ENCODE measurements at places on chromosomes 6 and 20.

- DNase-seq = no peak
Observed at GRCh38 chr6:73329201-73329600, 24.9 kb downstream of the DPPA5 start.

- no peak for DNase-seq
Observed at GRCh38 chr6:99434702-99435530, 9.8 kb upstream of the PNISR start.

- DNase-seq = no peak
Observed at GRCh38 chr6:48403587-48403986, 292.6 kb upstream of the PTCHD4 start.

DNA sequence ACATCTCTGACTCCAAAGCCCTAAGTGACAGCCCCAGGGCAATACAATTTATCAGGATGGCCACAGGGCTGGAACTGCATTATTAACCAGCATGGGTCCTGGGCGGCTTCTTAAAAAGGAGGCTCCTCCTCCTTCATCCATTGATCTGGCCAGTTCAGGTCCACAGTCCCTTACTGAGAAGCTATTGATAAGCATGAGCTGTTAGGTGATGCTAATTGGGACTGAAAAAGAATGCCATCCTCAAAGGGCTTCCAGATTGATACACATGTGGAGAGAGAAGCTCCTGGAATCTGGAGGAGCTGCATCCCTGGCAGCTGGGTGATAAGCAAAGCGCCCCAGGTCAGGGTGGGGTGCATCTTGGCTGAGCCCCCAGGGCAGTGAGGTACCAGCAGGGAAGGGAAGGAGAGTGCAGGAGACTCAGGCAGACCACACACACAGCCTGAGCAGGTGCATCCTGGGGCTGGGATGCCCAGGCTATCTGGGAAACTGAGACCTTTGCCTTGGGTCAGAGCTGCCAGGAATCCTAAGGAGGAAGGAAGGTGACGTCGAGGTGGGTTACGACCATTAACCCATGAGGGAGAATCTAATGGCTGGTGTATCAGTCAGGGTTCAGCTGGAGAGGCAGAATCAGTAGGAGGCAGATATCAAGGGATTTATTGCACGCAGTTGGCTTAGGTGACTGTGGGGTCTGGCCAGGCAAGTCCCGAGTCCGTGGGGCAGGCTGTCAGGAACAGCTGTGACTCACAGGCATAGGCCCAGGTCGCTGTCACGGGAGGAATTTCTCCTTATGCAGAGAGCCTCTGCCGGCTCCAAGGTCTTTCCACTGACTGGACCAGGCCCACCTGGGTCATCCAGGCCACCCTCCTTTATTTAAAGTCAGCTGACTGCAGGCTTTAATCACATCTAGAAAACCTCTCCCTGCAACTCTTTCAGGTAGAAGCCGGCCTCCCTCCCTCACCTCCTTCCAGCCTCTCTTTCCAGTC lies 261.2 kb downstream of the BMP7 start:
- no peak for DNase-seq

GRCh38 chr6:22281341-22282085 lies 15.3 kb downstream of the PRL start:
- no peak for DNase-seq

DNA sequence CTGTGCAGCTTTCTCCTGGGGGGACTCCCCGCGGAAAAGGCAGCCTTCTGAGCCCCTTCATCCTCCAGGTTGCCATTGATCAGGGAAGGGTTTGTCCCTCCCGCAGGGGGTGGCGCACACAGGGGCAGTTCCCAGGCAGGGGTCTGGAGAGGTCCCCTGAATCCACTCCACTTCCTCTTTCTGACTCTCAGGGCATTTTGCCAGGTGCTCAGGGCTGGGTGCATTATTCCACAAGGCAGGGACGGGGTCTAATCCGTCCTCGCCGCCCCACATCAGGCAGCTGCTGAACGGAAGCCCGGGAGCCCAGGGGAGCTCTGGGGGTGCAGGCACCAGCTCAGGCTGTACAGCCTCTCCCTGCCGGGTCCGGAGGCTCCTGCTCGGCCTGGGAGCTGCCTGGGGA lies 180.9 kb downstream of the TTLL2 start:
- no peak for DNase-seq

DNA sequence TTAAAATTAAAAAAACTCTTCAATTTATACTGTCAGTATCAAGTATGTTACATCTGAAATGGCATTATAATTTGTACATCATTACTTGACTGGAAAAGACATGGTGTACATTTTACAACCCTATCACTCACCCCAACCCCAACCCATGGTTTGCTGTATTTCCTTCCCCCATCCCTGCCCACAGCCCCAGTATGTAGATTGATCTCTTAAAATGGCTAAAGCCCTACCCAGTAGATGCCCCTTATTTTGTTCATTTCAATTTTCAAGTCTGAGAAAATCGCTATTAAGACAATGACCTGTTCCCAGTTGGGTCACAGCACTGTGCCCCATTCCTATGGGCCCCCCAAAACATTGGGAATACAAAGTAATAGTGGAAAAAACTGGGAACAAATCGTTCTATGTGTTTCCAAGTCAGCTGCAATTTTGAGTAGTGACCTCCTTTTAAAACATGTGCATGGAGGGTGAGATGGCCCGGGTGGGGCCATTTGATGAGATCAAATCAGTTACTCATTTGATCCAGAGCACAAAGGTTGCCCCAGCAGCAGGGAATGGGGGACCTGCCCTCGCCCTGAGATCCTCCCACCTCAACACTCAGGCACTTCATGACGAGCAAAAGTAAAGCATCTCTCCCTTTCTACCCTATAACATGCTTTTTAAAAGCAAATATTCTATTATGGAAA lies 13.3 kb downstream of the EZR start:
- no peak for DNase-seq

Data from activated CD8-positive, alpha-beta memory T cell treated with anti-CD3 and anti-CD28 coated beads for 1 hour (primary cell).